Skeletal muscle tissue (tissue), 5 donors: ENCODE measurements at places on chromosomes 5 and 9. TPM values are rescaled to one million over a fixed set of nuclear protein-coding genes. Genes with fewer than 3 reads are reported as not detected.

The TRAF1 gene
- total RNA-seq: 2.1 TPM

The BTNL8 gene
- not detected for total RNA-seq

The CCNJL gene
- 3.1 TPM for total RNA-seq

The GPX8 gene
- total RNA-seq: 23.5 TPM

The SH2D3C gene
- 15.1 TPM for total RNA-seq

The TMEM252 gene
- not detected for total RNA-seq

The ZDHHC11B gene
- total RNA-seq: 1.0 TPM

The GMCL2 gene
- total RNA-seq: not detected

The PRR16 gene
- total RNA-seq: 4.7 TPM

The PCDHGA4 gene
- total RNA-seq: 1.0 TPM

The SLCO6A1 gene
- 0.52 TPM for total RNA-seq

The TERT gene
- not detected for total RNA-seq

The BNIP1 gene
- 15.7 TPM for total RNA-seq

The LEAP2 gene
- 2.1 TPM for total RNA-seq

The CDX1 gene
- total RNA-seq: not detected

The DNAJC25 gene
- 2.1 TPM for total RNA-seq

The CCDC192 gene
- total RNA-seq: not detected

The GABBR2 gene
- total RNA-seq: under 0.01 TPM

The SPARC gene
- 1,314 TPM for total RNA-seq

The ZNF883 gene
- 3.1 TPM for total RNA-seq

The NRG2 gene
- total RNA-seq: 0.52 TPM

The C5orf52 gene
- not detected for total RNA-seq

The TIFAB gene
- total RNA-seq: 0.52 TPM

The GAS1 gene
- 113 TPM for total RNA-seq

The CYSRT1 gene
- not detected for total RNA-seq

The ZFP2 gene
- total RNA-seq: 1.6 TPM

The PKD2L2 gene
- total RNA-seq: 2.6 TPM

The FIBCD1 gene
- total RNA-seq: not detected

The PCDHB7 gene
- 2.1 TPM for total RNA-seq

The QRFP gene
- not detected for total RNA-seq

The MYO10 gene
- 27.1 TPM for total RNA-seq

The NR2F1-AS1 gene
- total RNA-seq: 5.2 TPM

The WDR31 gene
- 2.1 TPM for total RNA-seq

The STKLD1 gene
- total RNA-seq: 1.0 TPM
